ENCODE measurements at places on chromosomes 16 and 17.

- no peak for DNase-seq
Observed at GRCh38 chr17:29717817-29718216, 95.1 kb upstream of the CORO6 start.

- DNase-seq = no peak
Observed at GRCh38 chr17:49512296-49513043, 17.4 kb downstream of the NGFR start.

GRCh38 chr17:14792746-14793145 lies 472.4 kb downstream of the PMP22 start:
- DNase-seq = peak; percentile 74

DNA sequence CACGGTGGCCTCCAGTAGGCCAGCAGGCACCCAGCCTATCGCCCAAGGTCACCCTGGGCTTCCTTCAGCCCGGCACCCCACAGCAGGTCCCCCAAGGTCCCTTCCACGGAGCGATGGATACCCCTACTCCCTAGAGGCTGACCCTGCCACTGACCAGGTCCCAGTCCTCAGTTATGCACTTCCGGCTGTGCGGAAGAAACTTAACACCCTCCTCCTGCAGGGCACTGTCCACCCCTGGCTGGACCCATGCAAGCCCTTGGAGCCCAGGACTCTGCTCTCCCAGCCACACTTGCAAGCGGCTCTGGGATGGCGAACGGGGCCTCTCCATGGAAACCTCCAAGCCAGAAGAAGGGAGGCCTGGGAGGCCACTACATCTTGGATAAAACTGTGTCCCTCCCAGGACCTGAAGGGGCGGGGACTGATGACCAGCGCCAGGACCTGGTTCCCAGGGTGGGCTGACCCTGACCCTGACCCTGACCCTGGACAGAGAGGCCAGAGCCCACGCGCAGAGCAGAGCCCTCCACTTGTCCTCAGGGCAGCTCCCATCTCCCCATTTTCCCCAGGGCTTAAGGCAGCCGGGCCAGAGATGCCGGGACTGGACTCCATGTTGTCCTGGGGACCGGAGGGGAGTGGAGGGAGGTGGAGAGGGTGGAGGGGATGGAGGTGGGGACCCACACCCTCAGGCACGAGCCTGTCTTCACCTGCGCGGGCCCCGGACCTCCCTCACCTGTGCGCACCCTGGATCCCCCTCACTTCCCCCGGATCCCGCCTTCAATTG lies 734 bp downstream of the CEP131 start:
- DNase-seq = peak; percentile 19

DNA sequence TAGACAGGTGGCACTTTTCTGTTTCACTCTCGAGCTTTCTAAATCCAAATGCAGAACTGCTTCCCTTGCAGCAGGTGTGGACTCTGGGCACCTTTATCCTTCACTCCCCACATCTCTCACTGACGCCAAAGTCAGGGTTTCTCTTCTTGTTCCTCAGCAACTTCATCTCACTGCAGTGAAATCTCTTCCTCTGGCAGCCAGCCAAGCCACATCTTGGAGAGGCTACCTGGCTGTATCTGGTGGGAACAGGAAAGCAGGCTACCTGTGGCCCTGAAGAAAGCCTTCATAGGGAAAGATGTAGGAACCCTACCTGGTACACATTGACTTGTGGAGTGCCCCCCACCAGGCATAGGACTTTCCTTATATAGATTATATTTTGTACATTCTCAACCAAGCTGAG lies 159.1 kb downstream of the UTP18 start:
- DNase-seq = no peak

GRCh38 chr16:71726476-71727315 lies 2.2 kb upstream of the PHLPP2 start:
- no peak for DNase-seq

DNA sequence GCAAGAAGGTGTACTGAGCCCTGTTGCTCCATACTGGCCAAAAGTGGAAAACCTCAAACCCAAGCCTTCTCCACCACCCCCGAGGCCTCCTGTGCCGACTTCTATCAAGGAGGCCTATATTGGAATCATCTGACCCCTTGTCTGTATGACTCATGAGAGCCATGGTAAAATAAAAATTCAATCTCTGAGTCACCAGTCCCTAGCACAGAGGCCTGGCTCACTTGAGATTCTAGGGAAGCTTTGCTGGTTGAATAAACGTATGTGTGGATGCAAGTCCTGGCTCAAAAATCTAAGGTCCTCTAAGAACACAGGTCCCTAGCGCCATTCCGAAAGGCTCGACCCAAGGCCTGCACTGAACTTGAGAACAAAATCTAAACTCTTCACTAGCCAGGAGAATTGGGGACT lies 15.0 kb downstream of the NSMCE1 start:
- peak; percentile 82 for DNase-seq

DNA sequence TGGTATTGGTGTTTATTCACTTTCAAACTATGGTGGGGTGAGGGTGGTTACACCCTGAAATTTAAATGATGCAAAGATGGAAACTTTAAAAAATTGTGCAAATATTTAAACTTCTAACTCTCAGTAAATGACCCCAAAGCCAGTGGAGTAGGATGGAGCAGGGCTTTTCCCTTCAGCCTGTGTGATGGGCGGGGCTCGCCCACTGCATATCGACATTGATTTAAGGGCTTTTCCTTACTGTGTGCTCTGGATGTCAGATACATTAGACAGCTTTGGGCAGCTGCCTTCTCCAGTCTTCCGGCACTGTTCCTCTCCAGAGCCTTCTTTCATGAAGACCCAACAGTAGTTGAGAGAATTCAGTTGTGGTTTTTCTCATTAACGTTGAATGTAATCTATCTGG lies 99.9 kb downstream of the SPECC1 start:
- DNase-seq = no peak
